ENCODE measurements at places on chromosomes 6 and 20.

GRCh38 chr20:19713822-19714578, 44.1 kb upstream of the RIN2 start:
- no peak for DNase-seq

- DNase-seq = no peak
Measured at GRCh38 chr20:20092827-20093226, 40.5 kb downstream of the CFAP61 start.

DNA sequence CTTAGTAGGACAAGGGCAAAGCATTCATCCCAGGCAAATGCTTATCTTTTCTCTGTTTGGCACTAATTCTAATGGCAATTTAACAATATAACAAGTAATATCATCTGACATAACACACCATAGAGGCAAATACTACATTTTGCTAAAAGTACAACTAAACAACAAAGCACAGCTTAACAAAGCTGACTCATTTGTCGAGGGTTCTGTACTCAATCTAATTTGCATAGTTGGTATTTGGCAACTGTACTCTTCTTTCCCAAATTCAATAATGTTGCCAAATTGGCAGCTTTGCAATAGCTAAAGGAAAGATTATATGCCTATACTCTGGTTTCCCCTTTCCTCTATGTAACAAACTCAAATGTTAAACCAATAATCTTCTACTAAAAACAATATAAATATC, 461.0 kb downstream of the PKHD1 start:
- no peak for DNase-seq

- DNase-seq = no peak
Measured at GRCh38 chr6:57432157-57432556, 114.7 kb downstream of the PRIM2 start.

- no peak for DNase-seq
Measured at GRCh38 chr6:133033263-133033662, 207.9 kb upstream of the EYA4 start.

DNA sequence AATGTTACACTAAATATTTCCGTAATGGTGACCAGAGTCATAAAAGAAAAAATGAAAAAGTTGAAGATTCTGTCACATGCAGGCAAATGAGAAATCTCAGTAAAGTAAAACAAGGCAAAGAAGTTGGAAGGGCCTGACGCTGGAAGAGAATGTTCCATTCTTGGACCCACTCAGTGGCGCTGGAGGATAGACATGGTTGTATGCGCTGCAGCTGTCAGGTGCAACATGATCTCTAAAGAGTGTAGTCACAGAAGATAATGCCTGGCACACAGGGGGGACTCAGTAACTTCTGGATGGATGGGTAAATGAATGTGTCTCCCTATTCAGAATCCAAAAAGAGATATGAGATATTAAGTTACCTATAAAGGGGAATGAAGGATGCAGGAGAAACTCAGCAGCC, 116.3 kb downstream of the FAXC start:
- DNase-seq = no peak

GRCh38 chr6:157020398-157020797, 243.2 kb downstream of the ARID1B start:
- no peak for DNase-seq

GRCh38 chr6:147207351-147207750, 3.1 kb downstream of the STXBP5 start:
- no peak for DNase-seq

- no peak for DNase-seq
Measured at GRCh38 chr20:965956-966355, 36.2 kb downstream of the RSPO4 start.

GRCh38 chr20:18057101-18057993, at the start of gene OVOL2:
Gene OVOL2, minus strand, starts transcription at chr20:18057916. Its CDS starts 282 bp downstream, at chr20:18057634.
- DNase-seq = no peak

DNA sequence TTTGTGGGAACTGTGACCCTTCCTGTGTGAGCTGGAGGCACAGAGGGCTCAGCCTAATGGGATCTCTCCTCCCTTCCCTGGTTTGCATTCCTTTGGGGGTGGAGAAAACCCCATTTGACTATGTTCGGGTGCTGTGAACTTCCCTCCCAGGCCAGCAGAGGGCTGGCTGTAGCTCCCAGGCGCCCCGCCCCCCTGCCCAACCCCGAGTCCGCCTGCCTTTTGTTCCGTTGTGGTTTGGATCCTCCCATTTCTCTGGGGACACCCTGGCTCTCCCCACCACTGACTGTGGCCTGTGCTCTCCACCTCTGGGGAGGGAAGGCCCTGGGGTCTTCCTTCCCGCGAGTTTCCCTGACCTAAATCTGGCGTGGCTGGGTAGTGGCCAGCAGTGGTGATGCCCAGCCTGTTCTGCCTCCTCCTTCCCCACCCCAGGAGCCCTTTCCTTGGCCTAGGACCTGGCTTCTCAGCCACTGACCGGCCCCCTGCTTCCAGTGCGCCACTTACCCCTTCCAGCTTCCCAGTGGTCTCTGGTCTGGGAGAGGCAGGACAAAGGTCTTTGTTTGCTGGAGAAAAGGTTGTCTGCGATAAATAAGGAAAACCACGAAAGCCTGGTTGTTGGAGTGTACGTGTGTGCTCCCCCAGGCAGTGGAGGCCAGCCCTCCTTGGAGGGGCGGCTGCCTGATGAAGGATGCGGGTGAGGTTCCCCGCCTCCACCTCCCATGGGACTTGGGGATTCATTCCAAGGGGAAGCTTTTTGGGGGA, 4.9 kb downstream of the VEGFA start:
- no peak for DNase-seq

GRCh38 chr20:47125758-47126591, 230.5 kb downstream of the ZMYND8 start:
- DNase-seq = peak; percentile 41

- no peak for DNase-seq
Measured at GRCh38 chr6:117272032-117272866, 6.9 kb downstream of the VGLL2 start.

GRCh38 chr20:52190437-52191131, 995 bp downstream of the ZFP64 start:
- DNase-seq = peak; percentile 2

GRCh38 chr20:22379472-22379871, 204.9 kb downstream of the FOXA2 start:
- no peak for DNase-seq

- no peak for DNase-seq
Measured at GRCh38 chr6:31687321-31687720, 6.5 kb upstream of the LY6G5C start.

- no peak for DNase-seq
Measured at GRCh38 chr20:3908667-3909066, 19.5 kb downstream of the PANK2 start.

GRCh38 chr6:136180704-136181511, 69.2 kb downstream of the MTFR2 start:
- DNase-seq = no peak

DNA sequence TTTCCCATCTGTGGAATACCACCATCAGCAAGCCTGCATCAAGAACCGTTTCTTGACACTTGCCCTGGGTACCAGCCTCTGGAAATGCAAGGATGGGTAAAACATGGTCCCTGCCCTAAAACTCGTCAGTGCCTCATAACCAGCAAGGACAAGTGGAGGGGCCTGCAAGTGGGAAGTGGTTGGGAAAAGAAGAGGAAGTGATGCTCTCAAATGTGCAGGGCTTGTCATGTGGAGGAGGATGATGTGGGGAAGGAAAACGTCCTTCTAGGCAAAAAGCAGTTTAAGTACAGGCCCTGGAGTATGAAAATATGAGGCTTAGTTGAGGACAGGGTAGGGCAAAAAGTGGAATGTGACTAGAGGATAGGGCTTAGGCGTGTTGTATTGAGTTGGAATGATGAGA, 19.0 kb downstream of the RREB1 start:
- DNase-seq = no peak

DNA sequence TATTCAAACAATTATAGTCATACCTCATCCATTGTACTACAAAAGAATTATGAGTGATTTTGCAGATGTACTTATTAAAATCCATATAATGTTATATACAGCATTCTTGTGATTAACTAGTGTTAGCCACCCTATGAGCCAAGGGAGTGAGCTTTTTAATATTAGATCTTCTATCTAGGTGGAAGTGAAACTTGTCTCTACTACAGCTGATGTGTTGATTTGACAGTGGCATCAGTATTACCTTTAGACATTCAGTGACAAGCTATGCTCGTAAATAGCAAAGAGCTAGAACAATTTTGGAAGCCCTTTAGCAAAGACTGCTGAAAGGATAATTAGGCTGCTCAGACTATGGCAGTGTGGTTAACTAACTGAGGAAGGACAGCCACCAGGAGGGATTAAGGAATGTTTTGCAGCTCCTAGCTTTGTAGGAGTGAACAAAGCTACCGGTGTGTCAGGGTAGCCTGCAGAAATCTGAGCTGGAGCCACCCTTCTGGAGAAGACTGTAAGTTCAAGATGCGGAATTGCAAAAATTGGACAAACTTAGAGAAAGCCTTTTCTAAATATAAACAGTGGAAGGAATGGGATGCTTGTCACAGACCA, 73.7 kb downstream of the AFG1L start:
- DNase-seq = no peak

- no peak for DNase-seq
Measured at GRCh38 chr6:143221698-143222097, 161.0 kb downstream of the AIG1 start.

- no peak for DNase-seq
Measured at GRCh38 chr6:73612611-73613010, 41.2 kb downstream of the SLC17A5 start.

GRCh38 chr6:107668743-107669474, 155.2 kb downstream of the SCML4 start:
- peak; percentile 61 for DNase-seq

DNA sequence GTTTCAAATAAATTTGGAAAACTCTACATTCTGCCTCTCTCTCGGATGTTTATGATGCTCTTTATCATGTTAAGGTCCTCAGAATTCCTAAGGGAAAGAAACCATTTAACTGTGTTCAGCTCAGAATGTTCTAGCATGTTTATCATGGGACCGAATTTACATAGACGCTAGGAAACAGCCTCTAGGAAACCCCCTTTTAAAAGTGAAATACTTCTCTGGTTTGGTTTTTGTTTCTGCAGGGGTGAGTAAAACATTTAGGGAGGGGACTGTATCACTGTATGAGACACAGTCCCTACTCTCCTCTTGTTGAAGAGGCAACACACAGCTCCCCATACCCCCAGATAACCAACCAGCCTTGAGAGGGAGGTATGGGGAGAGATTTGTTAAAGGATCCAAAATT, 267.6 kb upstream of the SUPT3H start:
- no peak for DNase-seq

GRCh38 chr6:106979435-106979884, 4.9 kb upstream of the CD24 start:
- peak; percentile 62 for DNase-seq

GRCh38 chr6:18595774-18596530, 208.8 kb downstream of the RNF144B start:
- DNase-seq = peak; percentile 13

- no peak for DNase-seq
Measured at GRCh38 chr20:46626758-46627157, 24.5 kb downstream of the SLC13A3 start.

- DNase-seq = no peak
Measured at GRCh38 chr6:42745083-42745639, 742 bp downstream of the TBCC start.

DNA sequence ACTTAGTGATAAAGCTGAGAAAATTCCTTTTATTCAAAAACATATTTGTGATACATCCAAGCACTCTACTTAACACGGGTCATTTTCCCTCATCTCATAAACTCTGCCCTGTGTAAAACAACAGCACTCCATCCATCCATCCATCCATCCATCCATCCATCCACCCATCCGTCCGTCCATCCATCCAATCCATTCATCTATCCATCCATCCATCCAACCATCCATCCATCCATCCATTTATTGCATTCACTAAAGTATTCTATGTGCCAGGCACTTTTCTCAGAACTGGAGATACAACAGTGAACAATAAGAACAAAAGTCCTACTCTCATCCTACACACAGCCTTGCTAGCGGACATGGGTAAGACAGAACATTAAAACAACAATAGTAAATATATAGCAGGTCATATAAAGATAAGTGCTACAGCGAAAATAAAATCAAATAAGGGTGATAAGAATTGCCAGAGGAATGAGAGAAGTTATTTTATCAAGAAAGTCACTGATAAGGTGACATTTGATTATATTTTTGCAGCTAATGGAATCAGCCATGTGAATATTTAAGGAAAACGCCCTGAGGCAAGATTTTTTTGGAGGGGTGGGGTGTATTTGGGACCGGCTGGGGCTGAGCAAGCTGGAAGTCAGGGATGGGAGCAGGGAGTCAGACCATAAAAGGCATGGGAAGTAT, 78.2 kb downstream of the ADAT2 start:
- no peak for DNase-seq

- DNase-seq = no peak
Measured at GRCh38 chr6:13280254-13280653, 48.1 kb downstream of the TBC1D7 start.

DNA sequence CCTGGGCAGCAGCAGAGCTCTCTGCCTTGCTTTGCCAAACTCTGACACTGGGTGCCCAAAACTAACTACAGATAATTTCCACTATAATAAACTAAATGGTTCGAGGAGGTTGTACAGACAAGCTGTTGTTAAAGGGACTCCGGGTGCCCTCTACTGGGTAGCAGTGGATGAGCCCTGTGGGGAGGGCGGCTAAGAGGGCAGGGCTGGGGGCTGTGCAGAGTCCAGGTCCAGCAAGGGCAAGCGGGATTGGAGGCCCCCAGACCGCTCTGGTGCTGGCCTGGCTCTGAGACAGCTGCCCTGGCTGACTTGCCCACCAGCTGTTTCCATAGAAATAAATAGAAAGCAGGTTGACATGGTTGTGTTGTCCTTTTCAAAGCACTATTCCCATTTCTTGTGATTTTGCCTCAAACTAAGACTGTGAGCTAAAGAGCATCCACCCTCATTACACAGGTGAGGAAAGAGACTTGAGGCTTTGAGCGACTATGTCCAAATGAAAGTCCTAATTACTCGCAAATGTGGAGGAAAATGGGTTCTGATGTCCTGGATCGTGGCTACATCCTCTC, 167.6 kb upstream of the CST7 start:
- DNase-seq = peak; percentile 61

GRCh38 chr20:20253744-20254330, 114.1 kb upstream of the INSM1 start:
- no peak for DNase-seq

DNA sequence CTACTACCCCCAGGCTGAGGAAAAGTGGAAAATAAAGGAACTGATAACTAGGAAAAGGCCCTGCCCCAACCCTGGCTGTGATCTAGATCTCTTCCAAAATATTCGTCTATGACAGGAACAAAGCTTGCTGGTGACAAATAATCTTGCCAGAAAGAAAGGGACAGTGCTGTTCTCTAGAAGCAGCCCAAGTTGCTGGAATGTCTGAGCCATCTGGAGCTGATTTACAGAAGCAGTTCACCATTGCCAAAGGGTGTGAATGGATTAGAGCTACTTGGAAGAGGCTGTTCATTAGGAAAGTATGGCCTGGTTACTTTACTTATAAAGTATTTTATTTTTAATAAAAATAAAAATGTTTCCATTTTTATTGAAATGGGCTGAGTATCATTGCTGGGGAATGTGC, 146.3 kb downstream of the EPM2A start:
- no peak for DNase-seq

DNA sequence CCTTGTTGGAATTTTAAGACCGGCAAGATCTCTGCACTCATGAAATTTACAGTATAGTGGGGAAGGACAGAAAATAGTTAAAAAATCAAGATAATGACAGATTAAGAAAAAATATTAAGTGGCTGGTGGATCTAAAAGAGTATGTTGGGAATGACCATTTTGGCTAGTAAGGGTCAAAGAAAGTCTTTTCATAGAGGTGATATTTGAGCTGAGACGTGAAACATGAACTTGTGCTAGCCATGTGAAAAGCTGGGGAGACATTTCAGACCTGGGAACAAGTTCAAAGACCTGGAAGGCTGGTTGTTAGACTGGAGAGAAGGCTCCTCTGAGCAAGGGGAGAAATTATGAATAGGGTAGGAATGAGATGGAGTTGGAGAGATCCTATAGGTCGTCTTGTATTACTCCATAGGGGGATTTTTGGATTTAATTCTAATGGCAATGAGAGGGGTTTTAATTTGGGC, 4.7 kb downstream of the BICRAL start:
- no peak for DNase-seq

Data from DMS 273 treated with DMSO at 0.1 percent for 48 hours (cell line).